Stimulated activated CD4-positive, alpha-beta T cell treated with anti-CD3 and anti-CD28 coated beads, TNF-alpha, amount 100 ng/mL, for 1 hour (primary cell): ENCODE measurements at places on chromosomes 13 and 19.

GRCh38 chr19:9658769-9659168 lies 16.1 kb downstream of the ZNF562 start:
- no peak for DNase-seq

- no peak for DNase-seq
Measured at GRCh38 chr13:62014299-62014698, 598.6 kb upstream of the PCDH20 start.

- no peak for DNase-seq
Measured at GRCh38 chr19:5679289-5680083, 830 bp downstream of the MICOS13 start.

DNA sequence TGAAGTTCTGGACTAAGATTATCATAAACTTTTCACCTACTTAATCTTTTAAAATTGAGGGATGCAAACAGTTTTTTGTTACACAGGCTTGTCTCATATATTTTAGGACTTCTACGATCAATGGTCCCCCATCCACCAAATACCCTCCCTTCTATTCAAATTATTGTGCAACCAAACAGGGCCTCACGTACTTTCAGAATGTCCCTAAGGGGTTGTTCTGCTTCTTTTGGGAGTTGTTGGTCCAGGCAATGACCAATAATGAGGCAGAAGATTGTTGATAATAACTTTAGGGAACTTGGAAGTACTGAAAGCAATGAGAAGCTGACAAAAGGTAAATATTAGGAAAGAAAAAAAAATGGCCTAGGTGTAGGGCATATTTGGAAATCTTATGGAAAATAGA lies 2.9 kb downstream of the DNAJC15 start:
- no peak for DNase-seq

DNA sequence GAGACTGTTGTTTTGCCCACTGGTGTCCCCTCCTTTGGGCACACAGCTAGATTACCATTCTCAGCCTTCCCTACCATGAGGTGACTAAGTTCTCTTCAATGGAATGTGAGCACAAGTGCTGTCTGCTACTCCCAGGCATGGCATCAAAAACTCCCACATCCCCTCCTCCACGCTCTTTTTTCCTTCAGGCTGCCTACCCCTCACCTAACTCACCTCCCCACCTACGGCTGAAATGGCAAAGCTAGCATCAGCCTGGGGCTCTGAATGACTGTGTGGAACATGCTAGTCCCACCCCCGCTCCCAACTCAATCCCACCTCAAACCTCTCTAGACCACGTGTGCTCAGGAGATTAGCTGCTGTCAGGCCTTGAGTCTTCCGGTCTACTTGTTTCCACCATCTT lies 512.2 kb downstream of the DIAPH3 start:
- DNase-seq, result no peak

DNA sequence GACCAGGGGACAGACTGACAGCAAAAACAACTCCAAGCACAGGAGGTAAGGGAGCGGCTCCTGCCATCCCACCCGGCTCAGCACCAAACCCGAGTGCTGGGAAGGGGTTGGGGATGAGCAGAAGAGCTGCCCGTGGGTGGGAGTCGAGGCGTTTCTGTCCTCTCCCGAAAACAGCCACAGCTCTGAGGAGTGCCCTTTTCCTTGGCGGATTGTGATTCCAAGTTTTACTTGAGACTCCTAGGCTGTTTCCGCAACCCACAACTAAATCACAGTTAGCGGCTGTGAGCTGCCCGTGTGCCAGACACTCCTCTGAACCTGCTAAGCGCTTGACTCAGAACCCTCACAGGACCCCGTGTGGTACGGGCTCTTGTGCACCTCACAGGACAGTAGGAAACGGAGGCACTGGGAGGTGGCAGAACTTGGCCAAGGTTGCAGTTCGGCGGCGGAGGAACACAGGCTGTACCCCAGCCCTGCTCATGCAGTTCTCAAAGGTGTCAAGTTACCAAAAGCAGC lies 21.4 kb downstream of the CFAP97D2 start:
- no peak for DNase-seq

DNA sequence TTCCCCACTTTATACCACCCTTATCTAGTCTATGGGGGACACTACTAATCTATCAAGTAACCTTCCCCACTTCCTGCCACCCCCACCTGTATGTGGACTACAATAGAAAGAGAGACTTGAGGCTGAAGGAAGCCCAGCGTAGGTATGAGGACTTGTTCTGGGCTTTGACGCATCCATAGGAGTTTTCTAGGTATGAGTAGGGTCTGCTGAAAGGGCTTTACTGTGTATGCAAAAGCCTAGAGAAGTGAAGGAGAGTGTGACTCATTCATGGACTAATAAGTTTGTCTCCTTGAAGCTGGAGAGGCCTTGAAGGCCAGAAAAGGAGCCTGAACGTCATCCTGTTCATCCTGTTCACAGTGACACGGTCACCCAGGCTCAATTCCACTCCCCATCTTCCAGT lies 21.8 kb downstream of the TINCR start:
- DNase-seq, result no peak

GRCh38 chr13:25136880-25137787 lies 35.0 kb downstream of the AMER2 start:
- no peak for DNase-seq

DNA sequence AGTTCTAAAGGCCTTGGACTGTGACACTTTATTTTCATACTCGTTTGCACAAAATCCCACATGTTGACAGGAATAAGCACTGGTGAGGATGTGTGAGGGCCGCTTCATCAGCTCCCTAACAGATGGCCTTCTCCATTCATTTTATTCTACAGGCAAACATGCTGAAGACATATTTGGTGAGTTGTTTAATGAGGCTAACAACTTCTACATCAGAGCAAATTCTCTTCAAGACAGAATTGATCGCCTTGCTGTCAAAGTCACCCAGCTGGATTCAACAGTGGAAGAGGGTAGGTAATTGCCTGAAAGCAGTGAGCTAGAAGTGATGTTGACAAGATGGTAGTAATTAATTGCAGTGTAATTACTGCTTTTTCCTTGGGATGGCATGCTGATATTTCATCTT lies 95.7 kb downstream of the GPR12 start:
- no peak for DNase-seq

DNA sequence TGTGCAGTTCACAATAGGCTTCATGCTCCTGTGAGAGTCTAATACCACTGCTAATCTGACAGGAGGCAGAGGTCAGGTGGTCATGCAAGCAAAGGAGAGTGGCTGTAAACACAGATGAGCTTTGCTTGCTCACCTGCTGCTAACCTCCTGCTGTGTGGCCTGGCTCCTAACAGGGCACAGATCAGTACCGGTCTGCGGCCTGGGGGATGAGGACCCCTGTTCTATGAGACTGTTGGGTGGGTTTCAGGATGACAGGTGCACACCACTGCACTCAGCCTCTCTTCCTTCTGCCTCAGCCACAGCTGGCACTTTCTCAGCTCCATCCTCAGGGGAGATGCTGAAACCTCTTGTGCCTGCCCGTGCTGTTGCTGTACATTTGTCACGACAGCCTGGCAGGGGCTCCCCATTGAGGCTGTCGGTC lies 9.7 kb downstream of the CLEC4G start:
- no peak for DNase-seq

GRCh38 chr13:32734511-32734910 lies 148.3 kb downstream of the PDS5B start:
- DNase-seq, result no peak

DNA sequence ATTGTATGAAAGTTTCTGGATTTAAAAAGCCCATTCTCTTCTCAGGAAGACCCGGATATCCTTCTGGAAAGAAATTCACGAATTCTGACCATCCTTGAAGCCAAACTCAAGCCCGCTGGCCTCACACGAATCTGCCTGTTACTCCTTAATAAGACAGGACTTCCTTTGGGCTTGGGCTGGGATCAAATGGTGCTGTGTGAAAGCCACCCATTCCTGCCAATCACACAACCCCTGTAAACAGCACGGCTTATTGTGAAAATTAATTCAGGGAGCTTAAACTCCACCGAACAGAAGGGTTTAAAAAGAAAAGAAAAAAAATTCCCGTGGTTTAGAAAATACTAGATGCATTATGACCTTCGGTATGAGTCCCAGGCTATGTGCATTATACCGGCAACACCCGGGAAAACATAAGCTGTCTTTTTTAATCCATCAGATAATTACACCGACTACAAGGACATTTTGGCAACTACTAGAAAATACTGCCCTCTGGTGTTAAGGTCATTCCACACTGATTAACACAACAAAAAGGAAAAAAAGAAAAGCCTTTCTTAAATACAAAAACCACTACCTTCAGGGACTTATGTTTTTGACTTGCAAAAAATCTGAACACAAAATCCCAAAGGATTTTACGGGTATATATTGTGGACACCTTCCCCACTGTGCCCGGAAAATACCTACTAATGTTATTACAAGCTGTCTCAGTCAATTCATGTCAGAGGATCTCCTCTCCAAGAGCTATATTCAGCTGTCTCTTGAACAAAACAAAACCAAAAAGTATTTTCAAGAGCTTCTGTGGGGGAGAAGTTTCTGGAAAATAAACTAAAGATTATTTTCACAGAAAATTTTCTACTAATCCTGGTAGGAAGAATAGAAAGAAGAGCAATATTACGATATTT lies 76.0 kb upstream of the LSM14A start:
- DNase-seq, result no peak

DNA sequence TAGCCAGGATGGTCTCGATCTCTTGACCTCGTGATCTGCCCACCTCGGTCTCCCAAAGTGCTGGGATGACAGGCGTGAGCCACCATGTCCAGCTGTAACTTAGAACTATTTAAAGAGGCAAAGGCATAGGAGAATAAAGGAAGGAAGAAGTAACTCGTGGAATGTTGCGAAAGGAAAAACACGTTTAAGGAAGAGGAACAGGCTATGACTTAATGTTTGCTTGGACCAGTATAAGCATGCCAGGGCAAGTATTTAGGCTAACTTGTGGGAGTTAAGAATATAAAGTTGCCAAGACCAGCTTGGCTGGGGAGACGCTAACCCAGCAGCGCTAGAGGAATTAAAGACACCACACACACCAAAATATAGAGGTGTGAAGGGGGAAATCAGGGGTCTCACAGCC lies 33.5 kb downstream of the ZNF844 start:
- DNase-seq, result no peak

GRCh38 chr19:31804668-31805067 lies 455.4 kb upstream of the TSHZ3 start:
- no peak for DNase-seq

DNA sequence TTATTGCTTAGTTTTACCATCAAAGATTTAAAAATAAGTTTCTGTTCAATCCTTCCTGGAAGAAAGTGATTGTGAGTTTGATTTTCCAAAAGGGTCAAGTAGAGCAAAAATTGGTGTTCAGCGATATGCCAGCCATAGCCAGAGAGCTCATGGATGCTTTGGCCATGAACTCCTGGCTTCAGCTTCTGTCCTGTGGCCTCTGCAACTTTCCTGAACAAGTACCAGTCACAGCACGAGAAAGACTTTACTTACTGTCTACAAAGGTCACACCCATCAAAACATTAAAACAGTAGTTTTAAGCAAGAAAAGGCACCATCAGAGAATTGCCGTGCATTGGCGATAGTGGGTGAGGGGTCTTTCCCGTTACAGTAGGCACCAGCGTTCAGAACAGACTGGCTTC lies 753.0 kb upstream of the SGCG start:
- DNase-seq, result no peak

DNA sequence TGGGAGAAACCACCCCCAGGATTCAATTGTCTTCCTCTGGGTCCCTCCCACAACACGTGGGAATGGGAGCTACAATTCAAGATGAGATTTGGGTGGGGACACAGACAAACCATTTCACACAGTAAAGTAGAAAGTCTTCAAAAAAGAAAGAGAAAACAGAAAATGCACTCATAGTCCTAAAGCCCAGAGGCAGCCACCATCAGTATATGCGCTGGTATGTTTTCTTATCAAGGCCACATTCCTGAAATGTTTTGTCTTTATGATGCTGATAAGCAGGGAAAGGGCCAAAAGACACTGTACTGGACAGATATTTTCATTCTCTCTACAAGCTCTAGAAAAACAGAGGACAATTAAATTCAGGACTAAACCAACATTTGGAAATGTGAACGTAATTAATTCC lies 375.8 kb upstream of the TSHZ3 start:
- DNase-seq, result no peak

DNA sequence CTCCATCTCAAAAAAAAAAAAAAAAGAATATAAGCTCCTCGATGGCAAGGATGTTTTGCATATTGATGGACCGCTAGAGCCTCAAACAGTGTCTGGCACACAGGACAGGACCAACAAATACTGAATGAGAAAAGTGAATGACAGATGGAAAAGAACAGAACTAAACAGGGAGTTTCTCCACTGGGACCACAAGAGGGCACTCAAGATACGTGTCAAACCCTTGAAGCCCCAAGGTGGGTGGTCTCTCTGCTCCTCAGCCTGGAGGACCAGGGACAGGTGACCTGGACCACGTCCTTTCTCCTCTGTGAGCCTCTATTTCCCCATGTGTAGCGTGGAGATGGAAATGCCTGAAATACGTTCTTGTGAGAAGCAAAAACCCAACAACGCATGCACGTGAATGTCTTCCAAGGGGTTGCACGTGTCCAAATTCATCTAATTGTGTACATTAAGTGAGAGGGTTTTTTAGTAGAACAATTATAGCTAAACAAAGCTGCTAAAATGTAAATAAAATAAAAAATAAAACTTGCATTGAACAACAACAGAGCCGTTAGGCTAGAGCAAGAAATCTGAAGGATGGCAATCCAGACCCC lies 5.7 kb upstream of the CDC42EP5 start:
- DNase-seq, result no peak

- no peak for DNase-seq
Measured at GRCh38 chr13:60028021-60028420, 135.7 kb downstream of the DIAPH3 start.

- no peak for DNase-seq
Measured at GRCh38 chr19:19081642-19082151, 17.9 kb downstream of the SLC25A42 start.

GRCh38 chr13:105363261-105364190 lies 1171.9 kb downstream of the EFNB2 start:
- DNase-seq, result no peak

GRCh38 chr13:52782471-52783448 lies 43.1 kb upstream of the CNMD start:
- no peak for DNase-seq

- DNase-seq, result no peak
Measured at GRCh38 chr13:106373304-106373988, 162.0 kb downstream of the EFNB2 start.

GRCh38 chr19:52735734-52736133 lies 890 bp upstream of the ZNF611 start:
- no peak for DNase-seq

- no peak for DNase-seq
Measured at GRCh38 chr19:47036097-47036651, 12.2 kb downstream of the TMEM160 start.

DNA sequence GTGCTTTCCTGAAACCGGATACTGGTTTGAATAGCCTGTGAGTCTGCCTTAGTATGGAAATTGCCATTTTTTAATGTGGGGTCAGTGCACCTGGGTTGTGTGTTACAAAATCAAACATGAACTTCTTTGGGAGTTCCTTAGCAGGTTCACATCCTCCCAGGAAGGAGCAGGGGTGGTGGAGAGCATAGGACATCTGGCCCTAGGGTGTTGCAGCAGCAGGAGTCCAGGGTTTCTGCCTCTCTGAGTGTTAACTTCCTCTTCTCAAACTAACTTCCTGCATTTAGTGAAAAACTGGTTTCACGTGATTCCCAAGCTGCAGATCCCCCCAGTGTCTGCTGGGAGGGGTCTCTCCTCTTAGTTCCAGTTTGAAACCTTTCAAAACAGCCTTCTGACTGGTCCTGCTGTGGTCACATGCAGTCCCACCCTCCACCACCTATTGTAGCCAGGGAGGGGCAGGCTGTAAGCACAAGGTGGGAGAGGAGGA lies 7.2 kb downstream of the RNASEH2B start:
- no peak for DNase-seq

GRCh38 chr13:113224486-113224885 lies 15.1 kb downstream of the CUL4A start:
- no peak for DNase-seq

GRCh38 chr13:80888390-80888789 lies 547.5 kb upstream of the SPRY2 start:
- DNase-seq, result no peak
